ENCODE measurements at places on chromosomes 6 and 20.

DNA sequence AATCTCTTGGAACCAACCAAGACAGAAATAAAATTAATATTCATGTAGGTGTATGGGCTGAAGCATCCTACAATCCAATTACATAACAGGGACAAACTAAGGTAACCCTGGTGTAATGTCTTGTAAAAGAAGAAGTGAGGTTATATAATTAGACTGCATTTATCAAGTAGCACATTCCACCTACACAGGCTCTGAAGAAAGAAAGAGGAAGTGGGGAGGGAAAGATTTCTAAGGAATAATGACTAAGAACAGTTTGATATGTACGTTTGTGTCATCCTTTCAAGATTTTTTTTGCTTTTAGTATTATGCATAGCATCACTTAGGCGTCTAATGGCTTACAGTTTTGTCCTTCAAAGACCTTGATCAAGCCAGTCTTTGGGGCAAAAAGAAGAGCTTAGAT lies 139.7 kb downstream of the PLCB1 start:
- no peak for DNase-seq

- no peak for DNase-seq
Observed at GRCh38 chr6:87139236-87139635, 16.1 kb upstream of the ZNF292 start.

GRCh38 chr6:85348643-85349042 lies 101.2 kb upstream of the NT5E start:
- no peak for DNase-seq

DNA sequence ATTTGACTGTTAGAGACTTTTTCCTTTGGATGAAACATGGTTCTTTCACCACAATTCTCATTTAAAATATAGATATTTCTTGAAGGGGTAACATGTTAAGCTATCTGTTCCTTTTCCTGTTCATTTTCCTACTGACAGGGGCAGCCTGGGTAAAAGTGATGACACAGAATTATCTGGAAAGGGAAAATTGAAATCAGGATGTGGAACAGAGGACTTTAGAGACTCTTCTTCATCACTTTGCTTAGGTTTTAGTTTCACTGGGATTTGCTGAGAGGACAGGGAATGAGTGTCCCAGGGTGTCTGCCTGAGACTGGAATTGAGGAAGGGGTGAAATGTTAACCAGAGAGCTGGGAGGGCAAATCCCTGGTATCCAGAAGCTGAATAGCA lies 116.0 kb downstream of the RNF144B start:
- no peak for DNase-seq

DNA sequence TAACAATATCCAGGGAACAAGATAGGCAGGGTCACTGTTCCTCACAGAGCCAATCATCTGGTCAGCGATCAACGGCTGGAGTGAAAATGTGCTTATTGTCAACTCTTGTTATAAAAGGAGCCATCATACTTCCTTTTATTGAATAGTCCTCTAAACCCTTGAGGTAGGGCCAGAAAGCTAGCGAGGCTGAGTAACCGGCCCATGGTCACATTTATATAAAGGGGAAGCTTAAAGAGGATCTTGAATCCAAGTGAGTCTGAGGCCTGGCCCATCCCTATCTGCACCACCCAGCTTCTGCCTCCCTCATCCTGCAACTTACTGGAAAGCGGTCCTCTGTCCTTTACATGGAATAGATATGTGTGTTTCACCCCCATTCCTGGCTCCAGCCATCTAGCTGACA lies 9.5 kb downstream of the PHACTR3 start:
- no peak for DNase-seq

- no peak for DNase-seq
Observed at GRCh38 chr6:21586740-21587178, 6.8 kb upstream of the SOX4 start.

DNA sequence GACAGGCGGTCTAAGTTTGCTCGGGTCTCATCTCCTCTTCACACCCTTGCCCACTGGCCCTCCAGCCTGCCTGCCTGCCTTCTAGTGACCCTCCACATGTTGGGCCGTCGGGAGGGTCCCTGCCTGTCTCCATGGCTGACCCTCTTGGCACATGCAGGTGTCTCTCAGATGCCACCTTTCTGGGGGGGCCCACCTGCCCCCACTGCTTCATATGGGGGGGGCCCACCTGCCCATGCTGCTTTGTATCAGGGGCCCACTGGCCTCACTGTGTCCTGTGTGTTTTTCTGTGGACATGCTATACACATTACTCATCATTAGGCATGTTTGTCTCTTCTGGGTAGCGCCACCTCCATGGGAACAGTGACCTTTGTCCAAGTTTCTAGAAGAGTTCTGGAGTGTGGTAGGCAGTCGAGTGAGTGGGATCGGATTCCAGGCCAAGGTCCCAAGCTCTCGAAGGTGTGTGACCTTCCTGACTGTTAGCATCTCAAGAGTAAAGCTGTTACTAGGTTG lies 40.4 kb upstream of the KIF25 start:
- DNase-seq, result no peak

- DNase-seq, result no peak
Observed at GRCh38 chr6:100455230-100456124, 9.2 kb downstream of the SIM1 start.

- DNase-seq, result no peak
Observed at GRCh38 chr6:169391473-169392071, 137.9 kb upstream of the THBS2 start.

- DNase-seq, result no peak
Observed at GRCh38 chr20:25242231-25242630, 5.7 kb upstream of the PYGB start.

- no peak for DNase-seq
Observed at GRCh38 chr6:161200610-161201370, 73.1 kb downstream of the AGPAT4 start.

DNA sequence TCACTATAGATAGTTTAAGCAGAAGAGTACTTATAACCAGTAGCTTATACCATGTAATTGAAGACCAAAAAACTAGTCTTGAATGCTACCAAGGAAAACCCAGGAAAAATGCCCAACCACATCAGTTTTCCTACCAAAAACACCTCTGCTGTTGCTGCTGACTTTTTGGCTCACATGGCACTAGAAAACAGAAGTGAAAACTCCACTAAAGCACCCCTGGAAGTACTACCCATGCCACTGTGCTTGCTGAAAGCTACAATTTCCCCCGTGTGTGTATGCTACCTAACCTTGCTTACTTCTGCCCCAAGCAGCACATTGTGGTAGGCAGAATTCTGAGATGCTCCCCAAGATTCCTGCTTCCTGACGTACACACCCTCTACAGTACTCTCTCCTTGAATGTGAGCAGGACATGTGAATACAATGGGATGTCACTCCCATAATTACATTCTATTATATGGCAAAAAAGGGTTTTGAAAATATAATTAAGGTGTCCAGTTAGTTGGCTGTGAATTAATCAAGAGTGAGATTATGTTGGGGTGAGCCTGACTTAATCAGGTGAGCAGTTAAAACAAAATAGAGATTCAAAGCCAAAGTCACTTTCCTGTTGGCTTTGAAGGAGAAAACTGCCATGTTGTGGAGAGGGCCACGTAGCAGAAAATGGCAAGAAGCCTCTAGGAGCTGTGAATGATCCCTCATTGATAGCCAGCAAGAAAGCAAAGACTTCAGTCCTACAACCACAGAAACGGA lies 209.8 kb upstream of the MARCKS start:
- no peak for DNase-seq

GRCh38 chr20:62326559-62326958 lies 23.8 kb downstream of the ADRM1 start:
- DNase-seq, result no peak

DNA sequence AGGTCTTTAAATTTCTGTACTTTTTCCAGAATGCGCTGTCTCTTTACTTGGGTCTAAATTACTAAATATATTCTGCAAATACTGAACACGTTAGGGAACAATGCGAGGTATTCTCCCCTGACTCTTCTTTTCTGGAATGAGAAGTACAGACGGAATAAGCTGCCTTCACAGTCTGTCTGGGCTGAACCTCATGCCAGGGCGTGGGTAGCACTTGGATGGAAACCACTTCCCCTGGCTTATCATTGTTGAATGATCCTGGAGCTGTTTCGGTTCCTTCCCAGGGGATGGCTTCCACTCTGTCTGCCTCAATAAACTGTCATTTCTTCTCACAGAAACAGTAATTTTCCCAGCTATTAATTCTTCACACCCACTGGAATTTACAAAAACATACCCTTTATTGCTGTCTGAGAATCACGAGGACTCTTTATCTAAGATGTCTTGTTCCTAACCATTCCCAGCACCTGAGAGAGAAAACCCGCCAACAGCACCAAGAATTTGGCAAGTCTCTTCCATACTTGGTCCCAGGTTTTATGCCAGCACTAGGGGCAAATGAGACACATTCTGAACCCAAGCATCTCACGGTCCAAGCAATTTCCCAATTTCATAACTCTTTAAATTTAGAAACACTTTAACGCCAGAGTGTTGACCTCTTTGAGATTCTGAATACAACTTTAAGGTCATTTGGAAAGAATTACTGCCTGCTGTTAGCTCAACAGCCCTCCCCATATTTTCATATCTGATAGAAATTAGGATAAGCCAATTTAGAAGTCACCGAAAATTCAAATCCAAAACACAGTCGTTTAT lies 43.2 kb upstream of the ADGRF5 start:
- no peak for DNase-seq

DNA sequence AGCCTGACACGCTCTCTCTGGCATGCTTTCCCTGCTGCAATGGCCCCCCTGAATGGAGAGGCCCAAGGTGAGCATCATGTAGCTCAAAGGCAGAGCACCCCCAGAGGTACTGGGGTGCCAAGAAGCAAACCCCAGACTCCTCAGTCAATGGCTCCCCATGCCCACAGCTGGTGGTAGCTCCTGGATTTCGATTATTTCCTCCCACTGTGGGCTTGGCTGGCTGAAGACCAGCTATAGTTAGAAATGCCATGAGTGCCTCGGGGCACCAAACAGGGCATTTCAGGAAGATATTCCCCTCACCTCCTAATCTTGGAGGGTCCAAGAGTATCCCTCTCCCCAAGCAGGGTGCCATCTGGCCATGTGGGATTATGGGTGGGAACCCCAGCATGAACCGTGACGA lies 16.8 kb downstream of the MAP1LC3A start:
- no peak for DNase-seq

GRCh38 chr20:58886546-58886945 lies 34.0 kb downstream of the GNAS start:
- DNase-seq, result no peak

DNA sequence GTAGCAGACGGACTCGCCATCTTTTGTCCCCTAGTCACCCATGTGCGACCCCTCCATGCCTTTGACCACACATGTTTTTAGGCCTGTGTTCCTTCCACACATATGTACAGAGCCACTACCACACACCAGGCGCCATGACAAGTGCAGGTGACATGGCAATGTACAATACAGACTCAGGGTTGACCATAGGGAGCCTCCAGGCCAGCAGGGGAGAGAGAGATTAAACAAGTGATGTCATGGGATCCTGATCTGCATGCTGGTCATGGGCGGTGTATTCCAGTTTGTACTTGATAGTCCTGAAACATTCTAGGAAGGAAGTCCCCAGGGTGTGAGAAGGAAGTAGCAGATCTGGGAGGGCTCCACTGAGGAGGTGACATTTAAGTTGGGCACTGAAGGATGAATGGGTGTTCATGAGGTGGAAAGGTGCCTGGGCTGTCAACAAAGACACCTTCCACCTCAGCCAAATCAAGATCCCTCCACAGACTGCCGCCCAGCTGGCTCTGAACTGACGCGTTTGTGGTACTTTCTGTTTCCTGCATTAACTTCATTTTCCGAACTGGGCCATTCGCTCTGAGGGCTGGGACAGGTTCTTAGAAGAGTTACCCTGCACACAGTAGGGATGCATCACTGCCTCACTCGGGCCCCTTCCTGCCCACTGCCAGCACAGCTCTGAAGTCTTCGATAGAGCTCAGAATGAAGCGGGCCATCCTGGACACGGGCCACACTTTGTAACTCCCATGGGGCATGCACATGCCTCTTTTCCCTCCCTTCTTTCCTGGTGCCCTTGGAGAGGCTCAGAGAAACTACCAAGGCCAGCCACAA lies 94.0 kb downstream of the NOL4L start:
- DNase-seq, result no peak

- DNase-seq, result no peak
Observed at GRCh38 chr6:117463762-117464665, 18.5 kb upstream of the DCBLD1 start.

GRCh38 chr6:45483021-45483420 lies 105.3 kb upstream of the SUPT3H start:
- DNase-seq, result no peak

- DNase-seq, result no peak
Observed at GRCh38 chr6:105573138-105573537, 170.3 kb upstream of the PREP start.

GRCh38 chr6:73747289-73747688 lies 51.3 kb downstream of the CD109 start:
- no peak for DNase-seq

- DNase-seq, result no peak
Observed at GRCh38 chr6:138555421-138555988, 56.2 kb upstream of the NHSL1 start.

DNA sequence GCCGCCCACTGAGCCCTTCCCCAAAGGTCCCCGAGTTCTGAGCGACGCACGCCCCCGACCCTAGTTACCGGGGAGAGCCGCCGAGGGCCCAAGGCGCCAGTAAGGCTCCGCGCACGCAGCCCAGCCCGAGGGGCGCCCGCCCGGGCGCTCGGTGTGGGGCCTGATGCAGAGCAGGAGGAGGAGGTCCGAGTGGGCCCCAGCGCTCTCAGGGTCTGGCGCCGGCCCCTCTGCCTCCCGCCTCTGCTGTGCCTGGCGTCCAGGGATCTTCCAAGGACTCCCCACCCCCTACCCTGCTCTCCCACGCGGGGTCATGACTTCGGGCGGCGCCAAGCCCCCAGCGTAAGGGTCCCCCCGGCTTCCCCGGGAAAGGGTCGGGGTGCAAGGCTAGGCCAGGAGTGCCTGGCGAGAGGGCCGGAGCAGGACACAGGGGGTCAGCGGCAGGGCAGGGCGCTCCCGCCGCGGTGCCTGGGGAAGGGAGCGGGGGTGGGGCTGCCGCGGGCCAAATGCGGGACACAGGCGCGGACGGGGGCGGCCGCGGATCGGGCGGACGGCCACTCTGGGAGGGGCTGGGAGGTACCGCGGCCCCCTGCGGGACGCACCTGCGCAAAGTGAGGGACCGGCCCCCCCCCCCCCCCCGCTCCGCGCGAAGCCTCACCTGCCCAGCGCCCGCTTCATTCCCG lies 637 bp downstream of the ABHD12 start:
- peak; percentile 55 for DNase-seq

- no peak for DNase-seq
Observed at GRCh38 chr6:19524366-19525186, 312.6 kb upstream of the ID4 start.

DNA sequence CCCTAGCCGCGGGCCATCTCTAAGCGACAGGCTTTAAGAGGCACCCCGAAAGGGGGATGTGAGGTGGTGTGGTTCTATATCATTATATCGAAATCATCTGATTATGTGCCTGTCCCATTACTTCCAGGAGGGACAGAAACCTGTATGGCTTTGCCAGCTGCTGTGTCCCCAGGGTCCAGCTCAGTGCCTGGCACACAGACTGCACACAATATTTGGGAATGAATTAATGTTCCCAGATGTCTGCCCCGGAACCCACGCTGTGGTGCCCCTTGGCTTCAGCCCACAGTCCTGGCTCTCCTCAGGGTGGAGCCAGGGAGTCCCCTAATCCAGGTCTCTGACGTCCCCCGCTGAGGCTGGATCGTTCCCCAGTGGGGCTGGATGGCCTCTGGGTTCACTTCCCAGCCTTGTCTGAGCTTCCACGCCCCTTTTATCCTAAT lies 8.9 kb upstream of the AHCY start:
- no peak for DNase-seq

- no peak for DNase-seq
Observed at GRCh38 chr20:64102647-64103354, 4.6 kb downstream of the NPBWR2 start.

- DNase-seq, result no peak
Observed at GRCh38 chr20:25038591-25039015, 19.3 kb downstream of the ACSS1 start.
